NT2/D1 (cell line): ENCODE measurements at places on chromosomes 4 and X.
A peak's percentile ranks its signal among the peaks of the same experiment; 100 is the strongest.

GRCh38 chrX:131958724-131959123 is 64.4 kb upstream of the STK26 start:
- DNase-seq: no peak

- no peak for DNase-seq
Observed at GRCh38 chr4:23061431-23061830, 368.7 kb downstream of the GBA3 start.

DNA sequence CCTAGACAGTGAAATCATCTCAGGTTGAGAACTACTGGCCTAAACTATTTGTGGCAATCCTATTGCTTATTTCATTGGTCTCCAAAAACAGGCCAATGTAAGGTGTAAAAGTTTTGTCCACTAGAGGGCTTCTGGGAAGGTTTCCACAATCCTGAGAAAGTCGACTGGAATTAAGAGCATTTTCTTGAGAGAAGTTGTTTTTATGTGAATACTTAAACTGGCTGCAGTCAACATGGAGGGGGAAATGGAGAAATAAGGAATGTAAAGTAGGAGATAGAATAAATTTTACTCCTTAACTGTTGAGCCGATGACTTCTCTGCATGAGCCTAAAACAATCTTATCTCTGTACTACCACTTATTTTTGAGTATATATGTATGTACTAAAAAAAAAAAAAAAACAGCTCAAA is 11.0 kb upstream of the EIF4E start:
- DNase-seq: no peak

- no peak for DNase-seq
Observed at GRCh38 chrX:134000260-134001245, 15.2 kb upstream of the GPC3 start.

- DNase-seq: no peak
Observed at GRCh38 chr4:155696726-155697125, 30.1 kb downstream of the GUCY1A1 start.

GRCh38 chr4:874971-875817 is 49.3 kb upstream of the CPLX1 start:
- no peak for DNase-seq

DNA sequence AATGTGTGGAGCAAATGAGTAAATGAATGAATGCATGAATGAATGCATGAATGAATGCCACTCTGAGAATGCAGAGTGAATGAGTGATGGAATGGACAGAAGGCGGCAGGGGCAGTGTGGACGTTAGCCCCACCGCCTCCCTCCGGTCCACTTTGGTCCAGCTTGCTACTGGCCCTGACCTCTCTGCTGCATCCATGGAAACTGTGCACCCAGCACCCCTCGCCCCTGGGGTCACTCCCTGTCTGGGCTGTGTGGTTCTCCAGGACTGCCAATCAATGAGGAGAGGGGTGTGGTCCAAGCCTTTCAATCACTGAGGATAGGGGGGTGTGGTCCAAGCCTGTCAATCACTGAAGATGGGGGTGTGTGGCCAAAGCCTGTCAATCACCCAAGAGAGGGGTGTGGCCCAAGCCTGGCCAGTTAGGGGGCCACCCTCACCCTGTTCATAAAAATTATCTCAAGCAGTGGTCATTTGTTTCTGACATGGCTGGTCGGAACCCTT is 39.2 kb upstream of the ASMTL start:
- DNase-seq: peak; percentile 58

DNA sequence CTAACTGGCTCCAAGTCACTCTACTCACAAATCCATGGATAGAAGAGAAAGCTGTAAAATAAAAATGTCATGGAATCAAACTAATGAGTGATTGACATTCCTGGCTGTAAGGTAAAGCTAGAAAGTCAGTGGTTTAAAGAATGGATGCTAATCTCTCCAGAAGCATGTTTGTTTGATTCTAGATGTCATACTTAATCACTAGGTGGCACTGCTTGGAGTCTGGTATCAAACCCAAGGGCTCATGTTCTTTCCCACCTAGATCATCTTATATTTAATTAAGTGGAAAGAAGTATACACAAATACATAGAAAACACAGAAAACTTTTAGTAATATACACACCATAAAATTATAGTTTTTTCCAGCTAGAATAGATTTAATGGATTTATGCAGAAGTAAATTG is 2666.6 kb downstream of the PCDH7 start:
- no peak for DNase-seq

GRCh38 chr4:155060419-155060818 is 148.0 kb upstream of the NPY2R start:
- no peak for DNase-seq

DNA sequence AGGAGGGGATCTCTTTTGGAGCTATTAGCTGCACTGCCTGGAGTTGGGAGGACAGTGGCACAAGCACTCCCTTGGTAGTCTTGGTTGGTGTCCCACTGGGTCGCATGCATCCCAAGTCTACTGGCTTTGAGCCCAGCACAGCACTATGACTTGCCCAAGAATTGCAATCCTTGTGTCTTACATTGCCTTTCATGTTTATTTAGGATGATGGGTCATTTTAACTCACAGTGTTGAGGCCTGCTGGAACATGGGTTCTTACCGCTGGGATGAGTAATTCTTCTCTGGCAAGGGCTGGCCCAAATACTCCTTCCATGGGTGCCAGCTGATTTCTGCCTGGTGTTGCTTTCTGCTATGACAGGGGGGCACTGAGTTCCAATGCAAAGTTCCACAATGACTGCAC is 185.5 kb downstream of the TEX13C start:
- no peak for DNase-seq

DNA sequence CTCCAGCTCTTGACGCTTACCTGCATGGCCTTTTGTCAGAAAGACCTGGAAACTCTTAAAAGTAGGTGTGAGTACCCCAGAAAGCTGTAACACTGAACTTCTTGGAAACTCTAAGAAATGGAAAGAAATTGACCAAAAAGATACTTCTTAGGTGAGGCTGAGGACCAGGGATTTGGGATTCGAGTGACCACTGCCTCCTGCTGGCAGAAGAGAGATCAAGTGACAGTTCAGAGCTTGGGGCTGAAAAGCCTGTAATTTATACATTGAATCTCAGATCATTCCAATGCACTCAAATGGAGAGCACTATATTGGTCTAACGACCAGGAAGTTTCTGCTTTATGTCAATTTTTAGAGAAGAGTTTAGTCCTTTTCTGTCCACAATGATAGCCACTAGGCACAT is 204.6 kb downstream of the PDGFRA start:
- DNase-seq: no peak

DNA sequence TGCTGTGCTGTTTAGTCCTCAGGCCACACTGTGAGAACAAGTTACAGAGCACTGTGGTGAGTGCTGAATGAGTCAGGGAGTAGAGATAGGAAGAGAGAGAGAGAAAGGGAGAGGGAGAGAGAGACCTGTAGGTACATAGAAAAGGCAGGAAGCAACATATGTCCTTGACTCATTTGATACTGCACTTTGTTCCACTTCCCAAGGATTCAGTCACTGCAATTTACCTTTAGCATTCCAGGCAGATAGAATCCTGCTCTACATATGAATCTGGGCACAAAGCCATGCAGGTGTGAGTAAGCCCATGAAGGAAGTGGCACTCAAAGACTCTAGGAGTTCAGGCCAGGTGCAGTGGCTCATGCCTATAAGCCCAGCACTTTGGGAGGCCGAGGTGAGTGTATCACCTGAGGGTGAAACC is 1.0 kb upstream of the DAPP1 start:
- DNase-seq: no peak

DNA sequence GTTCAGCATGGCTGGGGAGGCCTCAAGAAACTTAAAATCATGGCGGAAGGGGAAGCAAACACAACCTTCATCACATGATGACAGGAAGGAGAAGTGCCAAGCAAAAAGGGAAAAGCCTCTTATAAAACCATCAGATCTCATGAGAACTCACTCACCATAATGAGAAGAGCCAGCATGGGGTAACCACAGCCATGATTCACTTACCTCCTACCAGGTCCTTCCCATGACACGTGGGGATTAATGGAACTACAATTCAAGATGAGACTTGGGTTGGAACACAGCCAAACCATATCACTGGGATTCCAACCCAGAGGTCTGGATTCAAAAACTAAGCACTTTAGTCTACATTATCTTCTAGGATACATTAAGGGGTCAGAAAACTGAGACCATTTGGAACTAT is 609.6 kb upstream of the SPANXN1 start:
- DNase-seq: no peak

- DNase-seq: no peak
Observed at GRCh38 chr4:70110917-70111316, 43.1 kb upstream of the PRR27 start.

DNA sequence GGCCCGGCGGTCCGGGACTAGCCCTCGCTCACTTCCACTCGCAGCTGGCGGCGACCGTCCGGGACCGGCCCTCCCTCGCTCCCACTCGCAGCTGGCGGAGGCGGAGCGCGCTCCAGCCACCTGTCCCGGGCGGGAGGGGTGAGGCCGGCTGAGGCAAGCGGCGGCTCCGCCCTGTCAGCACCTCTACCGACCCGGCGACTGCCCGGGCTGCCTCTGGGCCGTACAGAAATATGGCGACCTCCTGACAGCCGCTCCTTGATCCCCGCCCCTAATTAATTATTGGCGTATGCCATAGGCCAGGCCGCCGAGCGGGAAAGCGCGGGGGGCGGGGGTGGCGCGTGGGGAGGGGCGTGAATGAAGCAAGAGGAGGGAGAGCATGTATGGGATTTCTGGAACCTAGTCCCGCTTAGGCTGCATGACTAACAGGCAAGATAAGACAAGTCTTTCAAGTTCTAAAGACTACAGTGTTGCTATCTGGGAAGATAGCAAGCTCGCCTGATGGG is at the start of gene MORC4:
Gene MORC4 (minus strand): TSS at position 200 of the 503 bp plus-strand sequence. CDS start 243 bp downstream, outside the sequence.
- peak; percentile 66 for DNase-seq

DNA sequence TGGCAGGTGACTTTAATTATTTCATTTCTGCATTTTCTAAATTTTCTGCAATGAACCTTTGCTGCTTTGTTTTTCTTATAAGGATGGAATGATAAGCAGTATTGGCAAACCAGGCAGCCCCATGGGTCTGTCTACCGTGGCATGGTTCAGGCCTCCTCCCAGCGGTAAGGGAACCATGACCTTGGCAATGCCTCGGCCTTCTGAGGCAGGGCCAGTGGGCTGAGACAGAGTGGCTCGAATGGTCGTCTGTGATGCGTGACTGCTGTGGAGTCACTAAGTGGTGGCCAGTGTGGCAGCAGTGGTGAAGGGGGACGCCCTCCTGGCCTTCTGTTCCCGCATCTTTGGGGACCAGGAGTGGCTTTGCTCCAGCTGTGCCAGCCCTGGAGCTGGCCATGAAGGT is 43.6 kb upstream of the GRPEL1 start:
- no peak for DNase-seq
